ENCODE measurements at places on chromosomes 5 and 9.
A peak's percentile ranks its signal among the peaks of the same experiment; 100 is the strongest.

DNA sequence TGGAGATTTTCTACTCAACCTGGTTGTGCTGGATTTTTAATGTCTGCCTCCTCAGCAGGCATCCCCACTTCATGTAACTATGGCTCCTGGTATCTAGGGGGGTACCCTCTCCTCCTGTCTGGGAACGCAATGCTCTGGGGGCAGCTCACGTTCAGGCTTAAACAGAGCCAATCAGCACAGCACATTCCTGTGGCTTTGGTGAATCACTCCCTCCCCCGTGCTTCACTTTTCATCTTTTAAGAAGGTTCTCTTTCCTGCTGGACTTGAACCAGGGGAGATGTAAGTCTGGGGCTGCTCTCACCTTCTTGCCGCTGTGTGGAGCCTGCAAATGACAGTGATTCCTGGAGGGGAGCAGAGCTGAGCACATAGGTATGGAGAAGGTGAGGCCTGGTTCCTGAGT lies 101.2 kb downstream of the MSX2 start:
- DNase-seq, result no peak

GRCh38 chr9:134606951-134607731 lies 34.5 kb upstream of the COL5A1 start:
- no peak for DNase-seq

DNA sequence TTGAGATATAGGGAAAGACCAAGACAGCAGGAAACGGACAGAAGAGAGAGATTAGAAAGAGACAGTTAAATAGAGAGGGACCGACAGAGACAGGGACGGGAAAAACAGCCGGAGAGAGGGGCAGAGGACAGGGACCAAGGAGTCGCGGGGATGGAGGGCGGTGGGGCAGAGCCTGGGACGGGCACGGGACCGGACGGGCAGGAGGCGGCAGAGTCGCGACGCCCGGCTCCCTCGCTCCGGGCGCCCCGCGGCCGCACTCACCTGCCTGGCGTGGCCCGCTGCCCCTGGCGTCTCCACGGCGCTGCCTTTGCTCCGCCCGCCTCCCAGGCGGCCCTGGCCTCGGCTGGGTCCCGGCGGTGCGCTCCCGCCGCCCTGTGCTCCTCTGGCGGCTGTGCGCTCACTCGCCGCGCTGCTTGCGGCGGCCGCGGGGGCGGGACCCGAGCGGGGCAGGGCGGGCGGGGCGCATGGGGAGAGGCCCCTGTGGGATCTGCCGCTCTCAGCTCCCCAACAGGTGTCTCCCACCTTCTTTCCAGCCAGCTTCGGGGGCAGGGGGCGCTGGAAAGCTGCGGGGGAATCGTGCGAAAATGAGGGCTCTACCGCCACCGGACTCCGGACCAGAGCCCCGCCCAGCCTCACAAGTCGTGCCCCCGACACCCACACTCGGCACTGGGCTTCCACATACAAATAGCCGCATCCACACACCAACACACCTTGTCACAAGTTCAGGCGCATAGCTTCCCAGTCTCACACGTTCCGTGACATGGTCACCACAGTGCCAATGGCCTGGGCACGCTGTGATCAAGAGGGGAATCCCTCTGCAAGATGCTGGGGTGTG lies at the start of gene ARID3C:
TSS of gene ARID3C (minus strand) at position 411 of the 835 bp plus-strand sequence. CDS start 1,052 bp downstream, outside the sequence.
- no peak for DNase-seq

- peak; percentile 2 for DNase-seq
Observed at GRCh38 chr5:83889971-83890745, 169.5 kb upstream of the HAPLN1 start.

GRCh38 chr5:83472508-83473345 lies 1.2 kb downstream of the VCAN start:
- DNase-seq, result no peak

GRCh38 chr9:76512826-76513225 lies 53.8 kb downstream of the GCNT1 start:
- no peak for DNase-seq

DNA sequence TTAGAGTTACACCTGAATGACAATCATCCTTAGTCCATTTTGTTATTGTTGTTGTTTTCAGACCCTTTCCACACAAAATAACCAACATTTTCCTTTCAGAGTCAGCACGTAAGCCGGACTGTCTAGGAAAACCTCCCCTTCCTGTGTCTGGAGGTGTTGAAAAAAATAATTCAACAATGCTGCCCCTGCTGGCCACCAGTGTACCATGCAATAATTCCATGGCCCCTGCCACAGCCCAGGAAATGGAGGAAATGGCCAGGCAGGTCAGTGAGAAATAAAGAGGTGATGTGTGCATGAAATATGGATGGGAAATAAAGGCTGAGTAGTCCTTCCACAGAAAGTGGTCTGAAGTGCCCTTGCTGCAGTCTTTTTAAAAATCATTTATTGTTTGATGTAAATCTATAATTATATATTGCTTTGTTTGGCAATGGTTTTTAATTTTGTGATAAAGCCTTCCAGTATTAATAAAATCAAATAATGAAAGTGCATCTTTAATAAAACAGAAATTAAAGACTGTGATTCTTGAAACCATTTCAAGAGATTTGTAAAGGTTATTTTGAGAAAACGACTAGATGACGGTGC lies 152.8 kb upstream of the PAPPA start:
- no peak for DNase-seq

GRCh38 chr9:136242918-136243525 lies 2.6 kb downstream of the QSOX2 start:
- DNase-seq, result no peak

DNA sequence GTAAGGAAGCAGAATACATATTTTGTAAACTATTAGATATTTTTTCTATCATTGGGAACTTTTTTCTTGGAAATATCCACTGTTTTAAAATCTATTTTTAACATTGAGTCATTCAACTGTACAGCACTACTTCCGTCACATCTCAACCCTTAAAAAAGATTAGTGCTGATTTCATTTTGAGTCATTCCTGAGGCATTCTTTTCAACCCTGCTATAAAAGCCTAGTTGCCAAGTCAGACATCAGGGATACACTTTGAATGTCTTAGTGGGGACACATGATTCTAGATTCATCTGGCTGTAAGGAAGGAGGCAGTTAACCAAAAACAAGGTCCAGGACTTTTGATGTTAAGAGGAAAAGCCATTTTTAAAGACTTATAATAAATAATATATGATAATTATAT lies 160.9 kb downstream of the GIN1 start:
- DNase-seq, result no peak

- no peak for DNase-seq
Observed at GRCh38 chr9:80125731-80126264, 554.0 kb downstream of the TLE4 start.

GRCh38 chr9:74728176-74728575 lies 159.5 kb downstream of the TRPM6 start:
- DNase-seq, result no peak

- no peak for DNase-seq
Observed at GRCh38 chr5:147935032-147935431, 28.7 kb upstream of the C5orf46 start.

- no peak for DNase-seq
Observed at GRCh38 chr5:131318455-131318854, 54.6 kb downstream of the CDC42SE2 start.

- no peak for DNase-seq
Observed at GRCh38 chr5:152113401-152113800, 188.8 kb upstream of the GLRA1 start.

DNA sequence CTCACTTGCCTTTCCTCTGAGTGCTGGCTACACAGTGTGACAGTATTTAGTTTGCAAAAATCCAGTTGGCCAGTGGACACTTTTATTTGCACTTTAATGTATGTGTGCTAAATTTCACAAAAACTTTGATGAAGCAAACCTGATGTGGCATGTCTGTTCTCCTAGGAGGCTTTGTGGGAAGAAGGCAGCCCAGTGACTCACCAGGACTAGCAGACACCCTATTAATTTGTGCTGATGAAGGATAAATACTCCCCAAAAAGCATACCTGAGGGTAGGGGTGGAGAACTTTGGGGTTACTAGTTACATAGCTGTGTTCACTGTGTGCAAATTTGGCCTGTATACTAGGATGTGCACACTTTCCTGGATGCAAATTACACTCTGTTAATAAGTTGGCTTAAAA lies 39.3 kb upstream of the IPPK start:
- DNase-seq, result no peak

DNA sequence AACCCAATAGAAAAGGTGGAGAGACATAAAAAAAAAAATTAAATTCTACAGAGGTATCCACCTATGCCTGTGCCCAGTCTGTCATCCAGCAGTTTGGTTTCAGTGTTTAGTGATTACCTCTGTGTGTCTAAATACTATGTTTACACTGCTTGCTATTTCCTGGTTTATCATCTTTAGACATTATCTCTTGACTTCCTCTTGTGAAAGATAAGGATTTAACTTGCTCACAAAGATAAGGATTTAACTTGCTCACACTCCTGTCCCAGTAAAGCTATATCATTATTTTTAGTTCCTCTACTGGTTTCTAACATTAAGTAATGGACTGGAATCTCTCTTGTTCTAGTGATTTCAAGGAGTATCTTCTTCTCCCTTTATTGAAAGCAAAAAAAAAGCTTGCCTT lies 53.9 kb upstream of the ZFR start:
- no peak for DNase-seq

- DNase-seq, result no peak
Observed at GRCh38 chr9:70257502-70257901, 1.3 kb upstream of the SMC5 start.

GRCh38 chr5:96537386-96537785 lies 104.3 kb upstream of the PCSK1 start:
- DNase-seq, result no peak

DNA sequence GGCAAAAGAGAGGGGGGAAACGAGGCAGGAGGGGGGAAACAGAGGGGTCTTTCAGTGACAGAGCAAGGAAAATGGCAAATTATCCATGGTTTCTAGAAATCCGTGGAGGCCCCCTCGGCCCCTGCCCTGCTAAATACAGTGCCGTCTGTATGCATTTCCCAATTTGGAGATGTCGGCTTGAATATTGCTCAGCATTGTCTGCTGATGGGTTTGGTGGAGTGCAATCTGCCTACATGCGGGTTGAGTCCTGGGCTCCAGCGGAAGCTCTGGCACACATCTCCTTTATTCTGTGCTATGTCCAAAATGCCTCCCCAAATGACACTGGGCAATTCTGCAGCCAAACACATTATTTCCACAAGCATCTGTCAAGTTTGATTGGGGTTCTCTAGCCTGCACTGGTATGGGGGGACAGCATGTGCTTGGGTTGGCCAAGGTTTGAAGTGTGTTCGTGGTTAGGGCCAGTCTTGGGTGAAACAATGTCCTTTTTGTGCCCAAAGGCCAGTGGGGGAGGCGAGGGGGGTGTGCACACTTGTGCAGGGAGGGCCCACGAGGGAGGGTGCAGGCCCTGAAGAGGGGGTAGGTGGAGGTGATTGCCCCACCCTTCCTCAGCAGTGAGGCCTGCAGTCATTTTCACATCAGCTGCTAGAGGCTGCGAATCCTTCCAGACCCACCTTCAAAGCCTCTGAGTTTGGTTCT lies 6.2 kb upstream of the NEUROG1 start:
- no peak for DNase-seq

DNA sequence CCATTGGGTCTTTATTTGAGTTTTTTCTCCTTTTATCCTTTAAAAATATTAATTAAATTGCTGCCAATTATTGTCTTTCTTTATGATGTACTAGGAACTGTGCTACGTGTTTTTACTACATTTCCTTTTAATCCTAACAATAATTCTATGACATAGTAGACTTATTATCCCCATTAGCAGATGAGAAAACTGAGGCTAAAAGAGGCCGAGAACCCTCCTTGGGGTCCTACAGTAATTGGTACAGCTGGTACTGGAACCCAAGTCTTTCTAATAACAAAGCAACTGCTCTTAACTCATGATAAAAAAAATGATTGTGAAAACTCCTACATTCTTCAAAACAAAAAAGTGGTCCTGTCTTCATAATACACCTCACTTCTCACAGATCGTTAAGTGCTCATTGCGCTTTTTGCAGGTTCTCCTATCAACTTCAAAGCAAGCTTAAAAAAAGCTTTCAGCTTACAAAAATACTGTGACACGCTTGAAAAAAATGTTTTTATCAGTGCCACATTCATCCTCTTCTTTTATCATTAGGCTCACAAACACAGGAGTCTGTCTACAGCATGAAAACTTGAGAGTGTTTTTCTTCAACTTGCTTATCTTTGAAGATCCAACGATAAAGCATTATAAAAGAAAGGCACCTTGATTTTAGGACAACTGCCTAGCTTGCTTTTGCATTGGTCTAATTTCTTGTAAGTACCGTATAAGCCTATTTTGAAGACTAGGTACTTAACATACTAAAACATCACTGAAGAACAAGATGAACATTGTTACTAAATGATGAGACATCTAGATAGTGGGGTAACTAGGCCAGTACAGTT lies 32.4 kb downstream of the FYB1 start:
- no peak for DNase-seq
